ENCODE measurements at places on chromosomes 3 and 15. TPM values are rescaled to one million over a fixed set of nuclear protein-coding genes. Genes with fewer than 3 reads are reported as not detected.

PAQR5 gene
- not detected for total RNA-seq

MUC20 gene
- 2.0 TPM for total RNA-seq

RAB11A gene
- total RNA-seq = 248 TPM

LRRN1 gene
- total RNA-seq = not detected

ADAMTS17 gene
- total RNA-seq = not detected

FGF7 gene
- 0.98 TPM for total RNA-seq

NXPE3 gene
- 5.7 TPM for total RNA-seq

MESP2 gene
- total RNA-seq = 0.19 TPM

KLHL40 gene
- total RNA-seq = not detected

IL17RE gene
- 0.33 TPM for total RNA-seq

XYLB gene
- 3.5 TPM for total RNA-seq

HESX1 gene
- 0.33 TPM for total RNA-seq

KIF7 gene
- total RNA-seq = 3.9 TPM

TTLL13 gene
- 0.38 TPM for total RNA-seq

B3GALNT1 gene
- 10.1 TPM for total RNA-seq

CTXN2 gene
- not detected for total RNA-seq

SIAH2 gene
- 15.3 TPM for total RNA-seq

SPINT1 gene
- total RNA-seq = 3.2 TPM

A4GNT gene
- total RNA-seq = not detected

ZNF80 gene
- total RNA-seq = not detected

CHST13 gene
- not detected for total RNA-seq

MITF gene
- 2.1 TPM for total RNA-seq

HDC gene
- not detected for total RNA-seq

RAD51 gene
- total RNA-seq = 4.8 TPM

ADCY5 gene
- total RNA-seq = not detected

OCA2 gene
- not detected for total RNA-seq

CHST14 gene
- total RNA-seq = 18.6 TPM
